ENCODE measurements at places on chromosomes 16 and 17.

- no peak for DNase-seq
Observed at GRCh38 chr17:44844390-44844830, 3.3 kb upstream of the HIGD1B start.

DNA sequence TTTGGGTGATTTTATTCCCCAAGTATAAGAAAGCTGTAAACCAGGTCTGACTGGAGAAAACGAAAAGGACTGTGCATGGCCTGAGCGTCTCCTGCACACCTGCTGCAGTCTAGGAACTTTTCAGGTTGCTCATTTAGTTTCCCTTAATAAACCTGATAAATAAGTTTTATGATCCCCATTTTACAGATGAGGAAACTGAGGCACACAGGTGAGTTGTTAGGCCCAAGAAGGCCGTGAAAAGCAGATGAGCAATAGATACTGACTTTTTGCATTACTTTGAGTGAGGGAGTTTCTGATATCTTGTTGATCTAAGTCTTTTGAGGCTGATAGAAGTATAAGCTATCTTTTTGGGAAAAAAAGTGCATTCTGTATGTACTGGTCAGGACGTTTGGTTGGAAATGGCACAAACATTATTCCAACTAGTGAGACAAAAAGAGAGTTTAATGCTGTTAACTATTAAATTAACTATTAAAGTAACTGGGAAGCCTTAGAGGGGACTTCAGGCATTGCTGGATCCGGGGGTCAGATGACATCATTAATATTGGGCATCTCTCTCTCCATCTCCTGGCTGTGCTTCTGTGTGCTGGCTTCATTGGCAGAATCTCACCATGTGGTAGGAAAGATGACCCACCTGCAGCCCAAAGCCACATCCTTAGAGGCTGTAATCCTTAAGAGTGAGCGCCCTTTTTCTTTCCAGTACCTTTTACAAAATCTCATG is 163.4 kb downstream of the CMIP start:
- DNase-seq = no peak

GRCh38 chr17:15882058-15882720 is 62.7 kb upstream of the ADORA2B start:
- peak; percentile 30 for DNase-seq

- DNase-seq = no peak
Observed at GRCh38 chr16:10114409-10114808, 67.8 kb downstream of the GRIN2A start.

DNA sequence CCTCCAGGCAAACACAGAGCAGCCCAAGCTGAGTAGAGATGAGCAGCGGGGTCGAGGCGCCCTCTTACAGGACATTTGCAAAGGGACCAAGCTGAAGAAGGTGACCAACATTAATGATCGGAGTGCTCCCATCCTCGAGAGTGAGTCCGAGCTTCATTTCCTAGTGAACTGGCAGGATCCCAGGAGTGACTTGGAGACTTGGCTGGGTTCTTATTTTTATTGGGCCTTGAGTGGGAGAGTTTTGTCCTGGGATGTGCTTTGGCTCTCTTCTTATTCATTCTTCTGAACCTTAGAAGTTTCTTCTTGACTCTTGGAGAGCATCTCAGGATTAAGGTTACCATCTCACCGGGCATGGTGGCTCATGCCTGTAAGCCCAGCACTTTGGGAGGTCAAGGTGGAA is 27.2 kb upstream of the CDC6 start:
- no peak for DNase-seq

GRCh38 chr16:78473031-78473699 is 373.7 kb downstream of the WWOX start:
- no peak for DNase-seq

- DNase-seq = no peak
Observed at GRCh38 chr17:27323538-27324215, 29.8 kb downstream of the WSB1 start.

GRCh38 chr16:51236583-51236982 is 85.5 kb upstream of the SALL1 start:
- DNase-seq = no peak

DNA sequence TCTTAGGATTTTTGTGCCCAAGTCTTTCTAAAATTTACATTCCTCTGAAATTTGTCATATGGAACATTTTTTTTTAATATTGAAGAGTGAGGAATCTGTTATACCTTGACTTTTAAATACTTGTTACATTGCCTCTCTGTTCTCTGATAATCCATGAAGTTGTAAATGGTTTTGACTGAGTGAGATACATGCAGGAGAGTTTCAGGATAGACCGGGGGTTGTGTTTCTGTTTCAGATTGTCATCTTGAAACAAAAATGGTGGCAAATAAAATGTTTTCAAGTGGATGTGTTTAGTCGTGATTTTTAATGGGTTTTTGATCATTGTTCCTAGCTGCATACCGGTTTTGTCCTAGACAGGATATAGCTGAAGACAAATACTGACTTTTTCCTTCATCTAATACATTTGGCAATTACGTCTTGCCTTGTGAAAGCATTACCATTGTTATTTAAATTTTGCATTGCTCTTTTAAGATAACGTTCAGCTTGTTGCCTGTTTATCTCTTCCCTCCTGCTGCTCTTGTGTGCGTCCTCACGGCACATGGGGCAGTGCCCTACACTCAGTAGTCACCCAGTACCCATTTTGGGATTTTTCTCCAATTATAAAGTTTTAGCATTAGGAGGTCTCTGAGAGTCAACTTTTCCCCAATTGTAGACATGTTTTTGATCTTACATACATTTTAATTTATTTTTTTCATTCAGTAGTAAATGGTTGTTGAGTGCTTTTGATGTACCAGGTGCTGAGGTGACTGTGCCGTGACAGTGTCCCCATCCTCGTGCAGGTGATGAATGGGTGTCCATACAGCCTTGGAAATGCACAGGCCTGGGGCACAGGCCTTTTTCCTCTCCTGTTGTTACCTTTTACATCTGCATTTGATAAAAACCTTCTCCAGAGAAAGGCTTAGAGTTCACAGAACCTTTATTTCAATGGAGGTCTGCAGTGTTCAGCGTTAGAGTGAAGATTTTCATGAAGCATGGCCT is 169.9 kb downstream of the MSI2 start:
- DNase-seq = no peak

DNA sequence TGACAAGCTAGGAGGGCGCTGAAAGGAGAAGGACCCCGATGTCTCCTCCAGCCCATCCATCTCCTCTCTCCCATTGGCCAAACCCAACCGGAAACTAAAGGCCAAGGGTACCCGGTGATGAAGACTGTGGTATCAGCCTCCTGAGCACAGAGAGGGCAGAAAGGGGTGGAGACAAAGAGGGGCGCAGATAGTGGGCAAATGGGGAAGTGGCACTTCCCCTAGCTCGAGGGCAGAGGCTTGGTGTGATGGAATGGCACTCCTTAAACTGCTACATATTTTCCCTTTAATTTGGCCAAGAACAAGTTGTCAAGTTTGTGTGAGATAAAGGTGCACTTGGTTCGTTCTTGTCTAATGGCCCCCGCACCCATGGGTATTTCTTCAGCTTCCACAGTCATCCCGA is 27.8 kb downstream of the IL4R start:
- DNase-seq = no peak

DNA sequence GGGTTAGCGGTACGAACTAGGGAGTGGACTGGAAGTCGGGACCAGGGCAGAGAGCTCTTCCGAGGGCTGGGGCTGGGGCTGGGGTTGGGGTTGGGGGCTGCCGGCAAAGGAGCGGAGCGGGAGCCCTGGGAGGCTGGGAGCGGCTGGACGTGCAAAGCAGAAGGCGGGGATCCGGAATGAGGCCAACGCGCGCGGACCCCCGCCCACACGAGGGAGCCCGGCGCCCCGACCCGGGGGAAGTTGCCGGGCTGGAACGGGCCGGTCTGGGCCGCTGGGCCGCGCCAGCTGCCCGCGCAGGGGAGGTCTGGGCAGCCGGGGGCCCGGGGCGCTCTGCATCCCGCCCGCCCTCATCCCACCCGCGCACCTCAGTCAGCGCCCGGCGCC is 323 bp downstream of the ST3GAL2 start:
- DNase-seq = peak; percentile 36

GRCh38 chr16:25692742-25693508 is 1.2 kb downstream of the HS3ST4 start:
- DNase-seq = peak; percentile 33

GRCh38 chr16:2779978-2780898 is 3.2 kb upstream of the ELOB start:
- no peak for DNase-seq

DNA sequence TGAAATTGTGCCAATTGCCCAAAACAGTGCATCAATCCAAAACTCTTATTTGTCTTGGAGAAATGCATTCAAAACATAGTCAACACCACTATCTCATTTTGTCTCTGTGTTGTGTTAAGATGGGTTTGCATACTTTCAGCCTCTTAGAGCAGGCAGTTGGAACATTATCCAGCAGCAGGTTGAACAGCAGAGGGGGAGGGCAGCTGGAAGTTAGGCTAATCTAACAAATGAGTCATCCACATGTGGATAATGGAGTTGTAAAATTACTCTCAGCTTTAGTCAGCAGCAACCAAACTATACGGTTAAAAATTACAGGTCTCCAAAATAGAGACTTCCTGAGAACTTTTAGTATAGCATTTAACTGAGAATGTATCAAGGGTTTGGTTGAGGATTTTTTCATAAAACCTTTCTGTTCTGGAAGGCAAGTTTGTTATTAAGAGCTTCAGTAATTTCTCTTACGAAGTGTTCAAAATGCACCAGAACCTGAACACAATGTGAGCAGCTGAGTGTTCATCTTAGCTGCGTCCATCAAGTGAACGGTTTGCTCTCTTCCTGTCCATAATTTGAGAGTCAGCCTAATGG is 46.3 kb downstream of the PRKCA start:
- peak; percentile 54 for DNase-seq

GRCh38 chr16:88785106-88785924 is at the start of gene PIEZO1:
TSS of gene PIEZO1 (minus strand) at chr16:88785220. CDS start at chr16:88784964, 256 bp downstream.
- peak; percentile 43 for DNase-seq

DNA sequence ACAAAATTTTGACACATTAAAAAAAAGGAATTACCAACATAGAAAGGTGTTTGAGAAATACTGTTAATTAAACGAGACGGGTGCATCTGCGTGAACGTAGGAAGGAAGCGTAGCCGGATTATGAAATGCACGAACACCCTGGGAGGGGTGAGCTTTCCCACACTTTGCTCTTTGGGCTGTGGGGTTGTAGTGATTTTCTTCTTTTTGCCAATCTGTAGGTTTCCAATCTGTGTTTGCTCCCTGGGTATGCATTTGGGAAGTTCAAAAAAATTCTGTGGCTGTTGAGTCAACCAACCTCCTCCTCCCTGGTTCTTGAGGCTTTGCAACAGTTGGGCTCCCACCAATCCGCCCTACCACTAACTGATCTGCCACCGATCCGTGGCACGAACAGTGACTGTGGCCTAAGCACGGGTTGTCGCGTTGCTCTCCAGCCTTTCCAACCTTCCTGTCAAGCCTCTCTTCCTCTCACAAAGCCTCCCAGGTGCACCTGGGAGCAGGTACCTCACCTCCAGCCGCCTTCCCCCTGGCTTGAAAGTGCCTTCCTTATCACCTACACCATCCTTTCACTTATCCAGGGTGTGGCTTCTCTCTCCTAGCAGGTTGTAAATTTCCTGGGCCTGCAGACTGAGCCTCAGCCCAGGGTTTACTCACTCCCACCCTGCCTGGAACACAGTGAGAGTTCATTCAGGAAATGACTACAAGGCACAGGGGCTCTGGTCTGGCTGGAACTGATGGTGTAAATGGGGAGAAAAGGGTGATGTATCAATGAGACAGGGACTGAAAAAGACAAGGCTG is 16.6 kb downstream of the RTN4RL1 start:
- no peak for DNase-seq

DNA sequence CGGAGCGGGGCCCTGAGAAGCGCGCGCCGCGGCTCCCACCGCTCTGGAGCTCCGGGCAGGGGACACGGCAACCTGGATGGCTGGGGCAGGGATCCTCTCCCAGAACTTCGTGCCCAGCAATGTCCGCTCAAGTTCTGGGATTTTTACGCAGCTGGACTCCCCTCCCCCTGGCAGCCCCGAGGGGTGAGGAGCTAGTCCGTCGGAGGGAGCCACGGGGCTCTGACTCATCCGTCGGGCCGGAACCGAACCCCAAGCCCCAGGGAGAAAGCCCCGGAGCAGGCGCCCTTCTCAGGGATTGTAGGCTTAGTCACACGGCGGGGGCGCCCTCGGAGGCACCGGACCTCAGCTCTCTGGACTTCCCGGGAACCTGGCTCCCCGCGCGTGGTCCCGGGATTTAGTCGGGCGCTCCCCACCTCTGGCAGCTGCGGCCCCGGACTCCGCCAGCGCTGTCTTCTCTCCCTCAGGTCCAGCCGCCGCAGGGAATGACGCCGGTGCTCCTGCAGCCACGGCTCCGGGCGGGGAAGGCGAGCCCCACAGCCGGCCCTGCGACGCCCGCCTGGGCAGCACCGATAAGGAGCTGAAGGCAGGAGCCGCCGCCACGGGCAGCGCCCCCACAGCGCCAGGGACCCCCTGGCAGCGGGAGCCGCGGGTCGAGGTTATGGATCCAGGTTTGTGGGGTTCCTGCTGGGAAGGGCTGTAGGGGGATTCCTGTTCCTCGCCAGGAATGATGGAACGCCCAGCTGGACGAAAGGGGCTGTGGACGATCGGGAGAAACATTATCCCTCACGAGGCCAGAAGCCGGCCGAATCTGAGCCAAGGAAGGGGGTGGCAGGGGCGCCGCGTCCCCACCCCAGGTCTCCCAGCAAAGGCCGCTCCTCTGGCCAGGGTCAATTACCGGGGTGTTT is 830 bp downstream of the SPHK1 start:
- DNase-seq = peak; percentile 33

GRCh38 chr17:29761040-29761761 is 138.5 kb upstream of the CORO6 start:
- DNase-seq = no peak

GRCh38 chr17:63498626-63499195 is 21.9 kb downstream of the ACE start:
- no peak for DNase-seq

DNA sequence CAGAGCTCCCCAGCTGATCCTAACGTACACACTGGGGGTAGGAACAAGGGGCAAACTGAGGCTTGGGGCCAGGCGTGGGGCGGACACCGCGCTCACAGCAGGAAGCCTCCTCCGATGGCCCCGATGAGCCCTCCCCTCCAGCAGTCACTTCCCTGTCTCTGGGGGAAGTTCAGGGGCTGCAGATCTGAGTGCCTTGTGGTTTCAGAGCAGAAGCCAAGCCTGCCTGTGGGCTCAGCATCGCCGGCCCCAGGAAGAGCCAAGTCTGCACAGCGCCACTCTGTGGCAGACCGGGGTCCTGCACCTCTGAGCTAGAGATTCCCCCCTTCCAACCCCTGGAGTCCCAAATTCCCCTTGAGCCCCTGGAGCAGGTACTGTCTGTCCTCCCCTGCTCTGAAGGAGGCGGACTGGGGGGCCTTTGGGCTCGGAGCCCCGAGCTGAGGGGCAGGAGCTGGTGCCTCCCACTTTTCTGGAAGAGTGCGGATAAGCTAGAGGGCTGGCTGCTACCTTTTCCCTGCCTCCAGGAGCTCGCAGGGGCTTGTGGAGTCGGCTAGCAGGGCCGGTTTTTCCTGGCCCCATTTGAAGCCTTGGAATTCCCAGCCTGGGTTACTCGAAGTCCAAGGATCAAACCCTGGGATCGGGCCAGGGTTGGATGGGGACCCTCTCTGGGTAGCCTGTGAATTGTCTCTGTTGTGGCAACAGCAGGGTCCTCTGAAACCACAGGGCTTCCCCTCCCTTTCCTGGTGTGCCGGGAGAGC is 2.9 kb downstream of the GSE1 start:
- peak; percentile 73 for DNase-seq
